ENCODE measurements at places on chromosomes 5 and 9. TPM values are rescaled to one million over a fixed set of nuclear protein-coding genes. Genes with fewer than 3 reads are reported as not detected.

The RNF180 gene
- total RNA-seq, result not detected

DNA sequence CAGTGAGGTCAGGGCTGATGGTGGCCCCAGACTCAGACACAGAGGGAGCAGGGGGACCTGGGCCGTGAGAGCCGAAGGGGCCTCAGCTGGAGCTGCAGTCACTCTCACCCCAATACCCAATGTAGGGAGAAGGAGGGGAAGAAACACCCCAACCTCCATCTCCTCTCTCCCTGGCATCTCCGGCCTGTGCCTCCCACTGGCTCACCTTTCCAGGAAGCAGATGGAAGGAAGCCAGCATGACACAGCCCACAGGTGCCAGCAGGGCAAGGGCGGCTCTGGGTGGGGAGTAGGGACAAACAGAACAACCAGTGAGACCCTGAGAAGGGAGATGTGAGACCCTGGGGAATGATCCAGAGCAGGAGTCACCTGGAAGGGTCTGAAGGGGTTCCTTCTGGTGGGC lies 3.0 kb upstream of the CRB2 start:
- no peak for DNase-seq
- no peak overlapping the region for H3K27ac ChIP-seq
- no peak overlapping the region for H3K4me3 ChIP-seq
- H3K36me3 ChIP-seq, result no peaks in the 10 kb centered on the region

The CEMIP2 gene
- total RNA-seq, result 55.9 TPM

DNA sequence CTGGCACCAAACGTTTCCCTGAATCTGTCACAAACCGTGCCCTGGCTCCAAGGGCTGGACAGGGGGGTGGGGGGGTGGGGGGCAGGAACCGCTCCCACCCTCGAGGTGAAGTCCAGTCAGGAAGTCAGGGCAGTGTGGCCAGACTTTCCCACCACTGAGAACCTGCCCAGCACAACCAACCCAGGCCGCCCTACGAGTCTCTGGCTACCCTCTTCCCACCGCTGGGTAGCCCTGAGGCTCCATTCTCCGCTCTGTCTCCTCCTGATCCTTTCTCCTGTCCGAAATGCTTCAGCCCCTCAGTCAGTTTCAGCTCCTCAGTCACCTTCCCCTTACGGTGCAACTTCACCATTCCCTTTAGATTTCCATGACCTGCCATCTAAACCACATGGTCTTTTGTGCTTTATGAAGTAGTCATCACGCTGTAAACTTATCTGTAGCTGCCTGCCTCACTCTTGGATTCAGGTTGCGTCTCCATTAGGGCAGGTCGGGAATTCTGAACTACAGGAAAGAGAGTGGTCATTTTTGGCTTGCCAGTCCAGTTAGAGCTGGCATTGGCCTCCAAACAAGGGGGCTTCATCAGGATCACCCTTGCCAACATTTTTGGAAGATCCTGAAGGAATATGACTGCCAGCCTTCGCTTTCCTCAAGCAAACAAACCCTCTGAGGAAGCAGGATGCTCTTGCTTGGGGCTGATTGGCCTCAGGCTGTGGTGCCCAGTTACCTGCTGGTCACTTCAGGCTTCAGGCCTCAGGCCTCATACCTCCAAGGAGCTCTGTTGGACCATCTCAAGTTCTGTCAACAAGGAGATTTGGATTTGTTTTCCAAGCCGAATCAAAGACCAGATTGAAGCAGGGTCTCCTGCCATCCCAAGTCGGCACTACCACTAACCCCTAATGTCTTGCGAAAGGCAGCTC lies 794 bp upstream of the DCAF12 start:
- peaks cover 27% of the 10 kb centered on the region for H3K4me1 ChIP-seq
- peak overlapping the region; percentile 99 for H3K4me3 ChIP-seq
- H3K27ac ChIP-seq, result peak overlapping the region; percentile 95
- peaks cover 23% of the 10 kb centered on the region for H3K36me3 ChIP-seq

GRCh38 chr9:135070198-135070951 lies 17.1 kb upstream of the OLFM1 start:
- no peaks in the 10 kb centered on the region for H3K36me3 ChIP-seq
- no peaks in the 10 kb centered on the region for H3K4me1 ChIP-seq
- H3K27me3 ChIP-seq, result peaks cover 12% of the 10 kb centered on the region
- H3K4me3 ChIP-seq, result no peak overlapping the region
- no peak overlapping the region for H3K27ac ChIP-seq

The HTR1A gene
- total RNA-seq, result not detected

- no peak overlapping the region for H3K27ac ChIP-seq
- H3K36me3 ChIP-seq, result no peaks in the 10 kb centered on the region
- DNase-seq, result no peak
- no peaks in the 10 kb centered on the region for H3K27me3 ChIP-seq
- no peak overlapping the region for H3K4me3 ChIP-seq
- no peaks in the 10 kb centered on the region for H3K4me1 ChIP-seq
Observed at GRCh38 chr5:124923131-124923530, 176.7 kb upstream of the ZNF608 start.

DNA sequence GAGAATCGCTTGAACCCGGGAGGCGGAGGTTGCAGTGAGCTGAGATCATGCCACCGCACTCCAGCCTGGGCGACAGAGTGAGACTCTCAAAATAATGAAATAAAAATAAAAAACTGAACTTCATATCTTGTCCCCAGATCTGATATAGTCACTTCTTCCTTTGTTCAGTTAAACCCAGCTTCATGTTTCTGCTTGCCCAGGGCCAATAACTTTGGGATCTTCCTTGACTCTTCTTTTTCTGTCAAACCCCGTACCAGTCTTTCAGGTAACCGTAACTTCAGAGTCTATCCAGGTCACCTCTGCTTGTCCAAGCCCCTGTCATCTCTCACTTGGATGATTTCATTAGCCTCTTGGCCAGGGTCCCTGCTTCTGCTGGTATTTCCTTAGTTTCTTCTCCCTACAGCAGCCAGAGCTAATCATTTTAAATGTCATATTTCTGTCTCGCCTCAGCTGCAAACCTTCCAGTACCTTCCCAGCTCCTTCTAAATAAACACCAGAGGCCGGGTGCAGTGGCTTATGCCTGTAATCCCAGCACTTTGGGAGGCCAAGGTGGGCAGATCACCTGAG lies 19.7 kb upstream of the ABL1 start:
- H3K27ac ChIP-seq, result no peak overlapping the region
- DNase-seq, result no peak
- no peaks in the 10 kb centered on the region for H3K4me1 ChIP-seq
- H3K36me3 ChIP-seq, result peaks cover 6% of the 10 kb centered on the region

The FOXI1 gene
- total RNA-seq, result not detected

DNA sequence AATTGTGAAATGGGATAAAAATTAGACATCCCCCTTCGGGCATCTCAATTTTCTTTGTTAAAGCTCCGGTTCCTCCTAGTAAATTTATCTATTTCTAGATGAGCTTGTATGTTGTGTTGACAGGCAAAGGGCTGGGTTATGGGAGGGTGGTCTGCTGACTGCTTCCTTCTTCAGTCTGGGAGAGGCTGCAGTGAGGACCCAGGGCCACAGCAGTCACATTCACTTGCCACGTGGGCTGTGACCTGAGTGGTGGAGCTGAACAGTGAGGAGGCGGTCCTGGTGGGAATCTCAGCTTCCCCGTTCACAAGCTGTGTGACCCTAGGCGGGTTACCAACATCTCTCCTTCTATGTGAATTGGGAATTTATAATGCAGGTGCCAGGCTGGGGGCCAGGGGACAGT lies 57.5 kb upstream of the RXRA start:
- peaks cover 2% of the 10 kb centered on the region for H3K4me1 ChIP-seq
- H3K27ac ChIP-seq, result no peak overlapping the region
- H3K27me3 ChIP-seq, result peaks cover 21% of the 10 kb centered on the region
- DNase-seq, result no peak

DNA sequence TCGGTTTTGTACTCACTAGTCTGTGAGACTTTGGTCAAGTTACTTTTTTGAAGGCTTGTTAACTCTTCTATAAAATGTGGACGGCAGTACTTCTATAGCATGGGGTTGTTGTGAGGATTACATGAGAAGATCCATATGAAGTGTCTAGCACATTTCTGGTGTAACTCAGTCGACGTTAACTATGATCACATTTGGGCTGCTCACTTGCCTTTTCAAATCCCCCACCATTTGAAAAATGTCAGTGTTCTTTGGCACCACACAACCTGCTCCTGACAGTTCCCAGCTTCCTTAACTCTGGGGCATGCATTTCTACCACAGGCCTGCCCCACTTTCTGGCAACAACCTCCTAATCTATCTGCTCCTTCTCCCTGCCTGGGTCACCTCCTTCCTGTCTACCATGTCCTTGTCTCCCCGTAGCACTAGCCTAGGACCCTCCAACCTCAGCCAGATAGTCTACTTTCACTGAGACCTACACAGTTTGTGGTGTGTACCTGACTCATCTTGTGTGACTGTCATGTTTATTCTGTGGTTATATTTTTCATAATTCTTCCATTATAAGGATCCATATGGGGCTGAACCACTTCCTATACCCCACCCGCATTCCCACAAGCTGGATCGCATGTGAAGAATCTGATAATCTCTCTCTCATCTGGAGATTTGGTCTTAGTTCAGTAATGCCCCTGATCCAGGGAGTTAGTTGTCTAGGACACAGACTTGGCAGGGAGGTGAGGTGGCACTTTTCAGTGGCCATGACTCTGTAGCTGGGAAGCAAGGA lies 30.2 kb upstream of the BASP1 start:
- DNase-seq, result no peak
- no peaks in the 10 kb centered on the region for H3K36me3 ChIP-seq
- no peaks in the 10 kb centered on the region for H3K27me3 ChIP-seq
